ENCODE measurements at places on chromosomes 7 and 10.

DNA sequence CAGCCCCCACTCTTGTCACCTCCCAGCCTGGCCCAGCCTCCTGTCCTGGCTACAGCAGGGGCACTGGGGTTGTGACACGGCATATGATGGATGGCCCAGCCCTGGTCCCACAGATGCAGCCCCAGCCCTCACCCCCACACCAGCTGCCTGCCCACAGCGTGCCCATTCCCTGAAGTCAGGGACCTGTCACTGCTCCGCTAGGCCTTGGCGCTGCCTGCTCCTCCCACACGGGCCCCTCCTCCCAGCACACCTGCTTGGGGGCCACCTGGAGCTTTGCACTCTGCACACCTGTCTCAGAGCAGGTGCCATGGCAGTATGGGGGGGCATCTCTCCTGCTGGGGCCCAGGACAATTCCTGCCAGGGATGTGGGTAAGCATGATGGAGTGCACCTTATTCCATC lies 3.5 kb downstream of the GCK start:
- no peak for DNase-seq

GRCh38 chr10:90269699-90270098 lies 568.3 kb downstream of the KIF20B start:
- no peak for DNase-seq

GRCh38 chr7:39721919-39722597 lies 98.7 kb downstream of the RALA start:
- no peak for DNase-seq

GRCh38 chr7:150451833-150452461 lies 1.5 kb downstream of the GIMAP8 start:
- no peak for DNase-seq

- DNase-seq = no peak
These were observed 32.9 kb upstream of the ANKRD2 start for GRCh38 chr10:97539523-97540200.

DNA sequence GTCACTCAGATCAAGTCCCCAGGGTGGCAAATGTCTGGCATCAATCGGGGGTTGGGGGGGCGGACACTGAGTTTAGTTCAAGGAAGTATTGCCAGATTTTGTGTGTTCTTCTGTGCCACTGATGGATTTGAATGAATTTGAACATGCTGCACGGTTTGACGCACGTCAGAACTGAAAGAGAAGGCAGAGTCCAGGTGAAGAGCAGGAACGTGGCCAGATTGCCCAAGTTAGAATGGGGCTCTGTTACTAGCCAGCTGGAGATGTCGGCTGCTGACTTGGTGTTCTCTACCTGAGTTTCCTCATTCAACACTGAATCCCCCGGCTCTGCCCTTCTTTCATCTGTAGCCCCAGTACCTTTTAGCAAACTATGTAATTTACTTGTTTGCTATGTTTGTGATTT lies 180.2 kb downstream of the PRKCQ start:
- DNase-seq = no peak

DNA sequence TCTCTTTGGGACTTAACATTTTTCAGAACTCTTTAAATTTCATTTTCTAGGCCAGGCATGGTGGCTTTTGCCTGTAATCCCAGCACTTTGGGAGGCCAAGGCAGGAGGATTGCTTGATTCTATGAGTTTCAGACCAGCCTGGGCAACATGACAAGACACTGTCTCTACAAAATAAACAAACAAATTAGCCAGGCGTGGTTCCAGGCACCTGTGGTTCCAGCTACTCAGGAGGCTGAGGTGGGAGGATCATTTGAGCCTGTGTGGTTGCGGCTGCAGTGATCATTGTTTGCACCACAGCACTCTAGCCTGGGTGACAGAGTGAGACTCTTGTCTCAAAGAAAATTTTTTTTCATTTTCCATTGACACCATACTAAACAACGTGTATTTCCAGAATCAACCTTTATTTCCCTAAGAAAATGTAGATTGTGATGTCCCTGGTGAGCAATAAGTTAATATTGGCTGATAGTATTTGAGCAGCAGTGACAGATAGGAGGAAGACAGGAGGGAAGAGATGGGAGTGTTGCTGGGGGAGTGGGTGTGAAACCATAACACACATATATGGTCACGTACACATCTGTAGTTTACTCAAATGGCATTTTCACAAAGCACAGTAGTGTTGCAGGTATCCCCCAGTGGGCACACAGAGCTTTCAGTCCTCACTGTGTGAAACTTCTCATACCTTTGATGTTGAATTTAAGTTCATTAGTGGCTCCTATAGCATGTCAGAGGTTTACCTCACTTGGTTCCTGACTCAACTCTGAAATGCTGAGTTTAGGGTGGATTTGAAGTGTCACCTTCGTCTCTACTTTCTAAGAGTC lies 205.6 kb downstream of the AUTS2 start:
- no peak for DNase-seq

DNA sequence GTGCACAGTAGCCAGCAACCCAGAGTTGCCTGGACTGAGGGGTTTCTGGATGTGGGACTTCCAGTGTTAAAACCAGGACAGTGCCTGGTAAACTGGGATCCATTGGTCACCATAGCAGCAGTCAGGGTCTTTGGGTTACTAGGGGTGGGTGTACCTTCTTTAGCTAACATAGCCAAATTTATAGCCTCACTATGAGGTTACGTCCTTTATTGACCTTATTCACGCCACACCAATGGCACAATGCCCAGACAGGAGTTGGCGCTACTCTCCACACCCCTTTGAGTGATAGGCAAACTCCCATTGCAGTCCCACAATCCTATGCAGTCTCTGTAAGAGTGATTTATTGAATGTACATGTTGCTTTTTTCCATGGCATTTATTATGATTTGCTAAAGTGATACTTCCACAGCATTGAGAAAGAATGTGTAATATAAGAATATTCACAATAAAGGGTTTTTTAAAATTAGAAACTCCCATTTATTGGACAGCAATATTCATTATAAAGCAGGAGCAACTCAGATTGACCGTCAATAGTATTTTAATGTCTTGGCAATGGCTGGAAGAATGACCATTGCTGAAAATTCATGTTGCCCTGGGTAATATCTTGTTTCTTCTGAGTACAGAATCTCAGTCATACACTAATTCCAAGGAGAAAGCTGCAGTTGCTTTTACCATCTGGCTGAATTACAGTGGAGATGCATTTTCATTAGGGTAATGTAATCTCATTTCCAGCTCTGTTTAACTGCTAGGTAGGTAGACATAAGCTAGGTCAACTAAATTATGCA lies 26.1 kb downstream of the IFIT5 start:
- DNase-seq = no peak

GRCh38 chr7:80088705-80089104 lies 45.9 kb upstream of the GNAI1 start:
- no peak for DNase-seq

GRCh38 chr10:11548768-11549099 lies 62.7 kb downstream of the USP6NL start:
- DNase-seq = no peak

DNA sequence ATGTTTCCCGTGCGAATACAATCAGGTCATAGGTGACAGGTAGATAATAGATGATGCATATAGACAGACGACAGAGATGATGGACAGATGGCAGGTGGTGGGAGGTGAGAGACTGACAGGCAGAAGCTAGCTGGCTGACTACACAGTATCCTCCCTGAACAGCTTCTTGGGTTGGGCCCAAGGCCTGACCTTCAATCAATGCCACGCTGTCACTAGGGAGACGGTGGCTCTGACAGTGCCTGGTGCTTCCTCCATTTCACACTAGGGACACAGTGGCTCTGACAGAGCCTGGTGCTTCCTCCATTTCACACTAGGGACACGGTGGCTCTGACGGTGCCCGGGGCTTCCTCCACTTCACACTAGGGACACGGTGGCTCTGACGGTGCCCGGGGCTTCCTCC lies 200.1 kb downstream of the DIP2C start:
- no peak for DNase-seq

- DNase-seq = no peak
These were observed at the start of gene PPP1R3C for GRCh38 chr10:91632671-91633550. PPP1R3C (minus strand) TSS chr10:91633071; CDS start chr10:91632969, 102 bp downstream.

GRCh38 chr7:149459201-149459539 lies 1.7 kb downstream of the ZNF777 start:
- no peak for DNase-seq

DNA sequence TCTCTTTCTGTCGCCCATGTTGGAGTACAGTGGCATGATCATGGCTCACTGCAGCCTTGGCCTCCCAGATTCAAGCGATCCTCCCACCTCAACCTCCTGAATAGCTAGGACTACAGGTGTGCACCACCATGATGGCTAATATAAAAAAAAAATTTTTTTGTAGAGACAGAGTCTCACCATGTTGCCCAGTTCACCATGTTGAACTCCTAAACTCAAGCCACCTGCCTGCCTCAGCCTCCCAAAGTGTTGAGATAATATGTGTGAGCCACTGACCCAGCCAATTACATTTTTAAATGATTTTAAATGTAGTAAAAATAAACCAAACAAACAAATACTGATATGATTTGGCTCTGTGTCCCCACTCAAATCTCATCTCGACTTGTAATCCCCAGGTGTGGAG lies 101.7 kb upstream of the LEP start:
- no peak for DNase-seq

GRCh38 chr10:29648114-29648982 lies 13.6 kb upstream of the SVIL start:
- peak; percentile 4 for DNase-seq

DNA sequence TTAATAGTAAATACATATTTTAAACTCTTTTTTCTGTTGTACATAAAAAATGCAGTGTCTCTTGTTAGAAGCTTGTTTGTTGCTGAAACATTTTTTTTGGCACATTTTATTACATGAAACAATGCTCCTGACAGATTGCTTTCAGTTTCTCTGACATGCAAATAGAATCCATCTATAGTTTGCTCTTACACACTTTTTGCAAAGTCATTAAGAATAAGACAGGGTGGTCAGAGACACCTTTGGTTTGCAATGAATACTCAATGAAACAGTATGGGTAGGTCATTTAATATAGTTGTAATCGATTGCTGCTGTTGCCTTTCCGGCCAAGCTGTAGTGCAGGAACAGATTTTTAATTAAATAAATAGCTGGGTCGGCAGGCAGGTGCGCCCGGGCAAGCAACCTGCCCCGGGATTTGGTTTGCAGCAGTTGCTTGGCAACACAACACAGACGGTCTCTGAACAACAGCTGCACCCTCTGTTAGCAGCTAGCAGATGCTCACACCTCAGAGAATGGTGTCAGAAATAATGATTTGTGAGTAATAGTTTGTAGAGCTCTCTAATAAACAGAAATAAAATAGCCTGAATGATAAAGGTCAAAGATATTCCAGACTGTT lies 115.7 kb upstream of the CACNA2D1 start:
- no peak for DNase-seq

- no peak for DNase-seq
These were observed 313.8 kb downstream of the FRMD4A start for GRCh38 chr10:14016931-14017333.

DNA sequence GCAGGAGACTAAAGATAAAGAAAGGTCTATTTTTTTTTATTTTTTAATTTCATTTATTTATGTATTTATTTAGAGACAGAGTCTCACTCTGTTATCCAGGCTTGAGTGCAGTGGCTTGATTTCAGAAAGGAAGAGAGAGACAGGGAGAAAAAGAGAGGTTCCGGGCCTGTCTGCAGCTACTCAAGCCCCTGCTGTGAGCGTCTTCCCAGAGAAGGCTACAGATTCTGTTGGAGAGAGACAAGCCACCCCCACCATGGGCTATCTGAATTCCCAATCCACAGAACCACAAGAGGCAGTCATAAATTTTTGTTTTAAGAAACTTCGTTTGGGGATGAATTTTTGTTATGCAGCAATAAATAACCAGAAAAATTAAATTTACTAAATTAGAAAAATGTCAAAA lies 68.1 kb downstream of the CALN1 start:
- DNase-seq = no peak

DNA sequence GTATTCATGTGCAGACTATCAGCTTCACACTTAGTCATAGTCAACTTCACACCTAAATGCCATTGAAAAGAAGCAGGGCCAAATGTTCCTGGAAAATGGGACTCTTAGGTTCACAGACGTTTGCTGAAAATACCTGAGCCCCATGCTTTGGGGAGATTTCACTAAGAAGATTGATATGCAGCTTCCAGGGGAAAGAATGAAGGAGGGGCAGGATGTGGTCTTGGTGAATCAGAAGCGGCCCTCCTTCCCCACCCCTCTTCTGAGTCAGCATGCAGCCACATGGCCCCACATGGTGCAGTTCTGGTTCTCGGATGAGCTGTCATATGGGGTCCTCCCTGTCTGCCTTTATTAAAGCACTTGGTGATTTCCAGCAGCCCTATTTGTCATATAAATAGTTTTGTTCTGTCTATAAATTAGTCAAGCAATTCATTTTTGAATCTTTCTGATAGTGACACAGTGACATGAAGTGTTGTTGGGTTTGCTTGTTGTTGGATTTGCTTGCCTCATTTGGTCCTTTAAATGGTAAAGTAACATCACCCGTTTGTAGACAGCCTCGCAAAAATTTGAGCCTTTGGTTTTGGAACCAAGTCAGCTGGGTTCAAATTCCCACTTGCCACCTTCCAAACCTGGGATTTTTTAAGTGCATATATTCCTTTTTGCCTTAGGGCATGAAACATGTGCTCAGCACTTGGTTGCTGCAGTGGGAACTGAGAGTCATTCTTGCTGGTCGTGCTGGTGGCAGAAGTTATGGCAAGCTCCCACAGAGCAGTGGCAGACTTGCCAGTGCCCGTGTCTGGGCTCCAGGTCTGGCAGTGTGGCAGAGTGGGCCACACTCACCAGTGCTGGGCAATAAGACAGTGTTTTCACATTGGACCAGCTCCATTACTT lies 68.1 kb upstream of the CDK6 start:
- peak; percentile 45 for DNase-seq

- DNase-seq = no peak
These were observed 156.0 kb downstream of the PLCE1 start for GRCh38 chr10:94149702-94150101.

- DNase-seq = no peak
These were observed 79.7 kb upstream of the KCNIP2 start for GRCh38 chr10:101923256-101923655.

- DNase-seq = no peak
These were observed 3.9 kb upstream of the CUEDC2 start for GRCh38 chr10:102436312-102436711.

GRCh38 chr7:1856161-1856887 lies 186.2 kb downstream of the ELFN1 start:
- no peak for DNase-seq

DNA sequence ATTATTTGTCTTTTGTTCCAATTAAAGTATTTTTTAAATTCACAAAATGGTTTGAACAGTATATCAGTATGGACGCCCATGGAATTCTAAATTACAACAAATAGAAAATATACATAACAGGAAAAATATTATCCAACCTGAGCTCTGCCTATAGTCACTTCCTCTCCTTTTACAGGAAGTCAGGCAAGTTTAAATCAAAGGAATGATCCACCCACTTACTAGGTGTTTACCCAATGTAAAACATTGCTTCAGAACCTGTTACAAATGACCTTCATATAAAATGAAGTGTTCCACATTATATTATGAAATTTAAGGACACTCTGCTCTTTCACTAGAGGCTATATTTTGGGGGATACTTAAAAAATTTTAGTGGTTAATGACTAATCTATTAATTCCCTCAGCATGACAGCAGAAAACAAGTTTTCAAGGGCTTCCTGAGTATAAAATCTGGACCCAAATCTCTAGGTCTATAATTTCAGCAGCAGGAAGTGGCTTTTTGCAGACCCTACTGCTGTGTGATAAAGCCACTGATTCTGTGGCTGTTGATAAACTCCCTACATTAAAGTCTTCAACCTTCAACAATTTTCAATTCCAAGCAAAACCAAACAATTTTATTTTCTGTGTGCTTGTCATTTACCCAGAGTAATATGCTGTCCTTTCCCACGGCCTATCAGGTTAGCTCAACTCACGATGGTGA lies 722.6 kb downstream of the GATA3 start:
- no peak for DNase-seq

- DNase-seq = no peak
These were observed 1.5 kb upstream of the SFMBT2 start for GRCh38 chr10:7412237-7412927.

All from effector memory CD4-positive, alpha-beta T cell (primary cell).